ENCODE measurements at places on chromosomes 16 and 17.

DNA sequence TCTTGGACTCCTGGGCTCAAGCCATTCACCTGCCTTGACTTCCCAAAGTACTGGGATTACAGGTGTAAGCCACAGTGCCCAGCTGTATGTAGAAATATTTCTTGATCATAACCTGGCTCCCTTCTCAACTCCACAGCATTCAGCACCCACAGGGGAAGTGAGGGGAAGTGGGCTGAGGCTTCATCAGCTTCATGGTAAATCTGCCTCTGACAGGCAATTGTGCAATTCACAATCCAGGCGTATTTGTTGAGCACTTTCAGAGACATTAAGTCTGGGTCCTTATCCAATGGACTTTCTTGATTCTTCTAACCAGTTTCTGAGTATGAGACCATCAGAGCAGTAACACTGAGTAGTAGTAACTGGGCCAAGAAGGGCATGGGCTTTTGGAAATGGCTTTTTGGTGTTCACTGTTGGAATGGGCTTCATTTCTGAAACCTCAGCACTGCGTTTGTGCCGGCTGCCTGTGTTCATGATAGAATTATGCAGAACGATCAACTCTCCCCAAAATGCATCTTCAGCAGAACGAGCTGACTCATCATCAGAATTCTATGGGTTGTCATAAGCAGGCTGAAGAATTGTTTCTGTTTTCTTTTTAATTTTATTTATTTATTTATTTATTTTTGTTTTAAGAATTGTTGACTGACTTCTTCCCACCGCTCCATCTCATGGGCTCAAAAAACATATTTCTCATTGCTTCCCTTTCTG is 28.9 kb downstream of the FAM20A start:
- no peak for DNase-seq

DNA sequence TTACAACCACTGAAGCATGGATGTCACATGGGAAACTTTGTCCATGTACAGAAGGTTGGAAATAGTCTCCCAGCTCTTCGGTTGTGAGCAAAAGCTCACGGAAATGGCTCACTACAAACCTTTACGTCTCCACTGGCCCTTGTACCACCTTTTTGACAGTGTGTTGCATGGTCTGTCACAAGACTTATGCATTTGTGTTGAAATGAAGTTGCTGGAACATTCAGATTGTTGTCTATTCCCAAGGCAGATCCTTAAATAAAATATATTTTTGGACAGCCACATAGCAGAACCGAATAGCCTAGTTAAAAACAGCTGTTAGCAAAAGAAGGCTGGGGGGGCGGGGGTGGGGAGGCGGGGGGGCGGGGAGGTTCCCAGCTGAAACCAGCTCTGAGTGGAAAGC is 39.2 kb downstream of the KNOP1 start:
- DNase-seq = no peak

DNA sequence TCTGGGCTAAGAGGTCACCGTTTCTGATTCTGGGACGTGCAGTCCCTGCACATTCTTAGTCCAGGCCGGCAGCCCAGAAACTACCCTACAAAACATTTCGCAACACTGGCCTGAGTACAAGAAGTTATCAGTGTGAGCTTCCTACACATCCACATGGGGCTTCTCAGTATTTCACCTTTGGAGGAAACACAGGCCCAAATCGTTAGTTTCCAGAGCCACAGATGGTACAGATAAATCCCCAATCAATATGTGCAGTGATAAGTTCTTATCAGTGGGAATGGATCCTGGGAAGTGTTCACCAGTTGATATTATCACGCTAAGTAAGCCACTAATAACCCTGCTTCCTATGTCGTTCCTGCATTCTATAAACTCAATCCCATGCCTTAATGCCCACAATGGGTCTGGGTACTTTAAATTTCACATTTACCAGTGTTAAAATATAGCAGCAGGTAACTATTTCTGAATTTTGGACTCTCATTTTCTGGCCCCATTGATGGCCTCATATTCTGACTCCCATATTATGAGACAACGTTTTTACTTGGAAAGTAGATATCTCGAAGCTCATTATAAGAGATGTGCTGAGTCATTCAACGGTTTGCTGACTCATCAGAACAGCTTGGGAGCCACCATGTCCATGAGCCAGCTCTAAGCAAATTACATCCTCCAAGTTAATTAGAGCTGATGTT is 370.2 kb upstream of the MAF start:
- no peak for DNase-seq

- no peak for DNase-seq
Observed at GRCh38 chr17:37610971-37611370, 1.8 kb upstream of the SYNRG start.

GRCh38 chr16:12951976-12952375 is 50.6 kb downstream of the SHISA9 start:
- no peak for DNase-seq

Measured in effector CD4-positive, alpha-beta T cell (primary cell).